ENCODE measurements at places on chromosomes 16 and 17.

DNA sequence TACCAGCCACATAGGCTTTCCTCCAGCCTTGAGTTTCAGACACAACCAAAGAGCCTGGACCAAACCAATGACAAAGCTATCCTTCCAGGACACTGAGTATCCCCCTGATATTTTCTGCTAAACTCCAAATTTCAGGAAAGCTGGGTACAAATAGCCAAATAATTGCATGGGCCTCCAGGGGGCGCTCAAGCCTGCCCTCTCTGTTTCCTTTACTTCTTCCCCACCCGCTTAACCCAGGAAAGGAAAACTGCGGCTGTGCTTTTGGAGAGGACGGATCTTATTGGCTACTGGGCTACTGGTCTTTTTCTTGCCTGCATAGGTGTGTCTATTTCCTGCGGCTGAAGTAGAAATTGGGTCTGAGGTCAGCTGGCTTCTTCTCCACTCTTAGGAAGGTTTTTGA, 30.1 kb downstream of the GNGT2 start:
- DNase-seq = peak; percentile 60

GRCh38 chr16:24753437-24753836, 24.0 kb downstream of the TNRC6A start:
- DNase-seq = no peak

GRCh38 chr16:65098916-65099315, 22.9 kb downstream of the CDH11 start:
- DNase-seq = no peak

DNA sequence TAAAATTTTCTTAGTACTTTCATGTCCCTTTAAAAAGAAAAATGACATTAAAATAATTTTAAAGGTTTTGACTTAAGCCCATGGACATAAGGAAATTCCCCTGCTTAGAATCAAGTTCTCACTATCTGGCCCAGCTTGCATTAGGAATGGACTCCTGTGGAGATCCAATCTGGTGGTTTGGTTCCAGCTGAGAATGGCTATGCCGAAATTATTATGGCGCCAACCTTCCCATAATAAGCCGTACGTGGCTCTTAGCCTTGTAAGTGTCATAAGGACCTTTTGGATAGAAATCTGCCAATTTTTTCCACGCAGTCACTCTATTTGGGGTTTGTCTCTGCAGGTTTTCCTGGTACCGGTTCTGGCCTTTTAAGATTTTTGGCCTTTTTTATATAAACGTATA, 262.1 kb upstream of the MAF start:
- no peak for DNase-seq

- no peak for DNase-seq
Observed at GRCh38 chr16:78209951-78210661, 110.7 kb downstream of the WWOX start.

GRCh38 chr16:6946802-6947201, 385.8 kb upstream of the RBFOX1 start:
- no peak for DNase-seq

GRCh38 chr16:12417030-12417814, 386.5 kb downstream of the CPPED1 start:
- no peak for DNase-seq

DNA sequence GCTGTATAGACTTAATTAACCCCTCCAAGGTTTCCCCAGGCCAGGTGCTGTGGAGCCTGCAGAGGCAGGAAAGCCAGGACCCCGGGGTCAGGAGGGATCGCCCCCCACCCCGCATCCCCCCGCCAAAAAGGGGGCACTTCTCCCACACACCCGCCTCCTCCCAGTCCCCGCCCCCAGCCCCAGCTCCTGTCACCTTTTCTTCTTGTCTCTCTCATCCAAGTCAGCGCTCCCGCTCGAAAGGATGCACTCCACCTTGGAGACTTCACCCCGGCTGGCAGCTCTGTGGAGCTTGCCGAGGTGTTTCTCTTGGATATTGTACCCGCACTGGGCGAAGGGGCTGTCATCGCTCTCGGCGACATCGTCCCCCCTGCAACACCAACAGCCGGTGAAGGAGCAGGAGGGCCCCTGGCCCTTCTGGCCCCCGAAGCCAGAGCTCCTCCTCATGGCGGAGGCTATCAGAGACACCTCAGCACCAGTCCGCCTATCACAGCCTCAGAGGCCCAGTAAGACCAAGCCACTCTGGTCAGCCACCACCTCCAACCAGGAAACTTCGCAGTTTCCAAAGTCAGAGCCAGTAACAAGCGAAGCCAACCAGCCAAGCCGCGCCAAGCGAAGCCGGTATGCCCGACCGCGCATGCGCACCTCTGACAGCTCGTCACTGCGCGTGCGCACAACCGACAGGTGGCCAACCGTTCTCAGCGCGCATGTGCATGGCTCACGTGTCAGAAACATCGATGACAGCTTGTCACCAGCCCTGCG, 52.5 kb downstream of the SHCBP1 start:
- DNase-seq = no peak

DNA sequence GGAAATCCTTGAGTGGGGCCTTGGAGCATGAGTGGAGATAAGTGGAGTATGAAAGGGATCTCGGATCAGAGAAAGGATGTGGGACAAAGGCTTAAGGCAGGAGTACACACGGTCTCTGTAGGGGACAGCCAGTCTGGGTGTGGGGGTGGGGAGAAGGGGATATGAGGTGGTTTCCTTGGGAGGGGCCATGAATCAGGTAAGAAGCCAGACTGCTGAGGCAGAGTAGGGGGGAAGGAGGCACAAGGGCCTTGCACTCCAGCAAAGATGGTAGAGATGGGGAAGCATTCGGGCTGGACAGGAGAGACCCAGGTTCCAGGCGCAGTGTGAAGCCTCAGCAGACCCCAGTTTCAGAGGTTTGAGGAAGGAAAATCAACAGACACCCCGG, 1.6 kb downstream of the HSD11B2 start:
- no peak for DNase-seq

- DNase-seq = no peak
Observed at GRCh38 chr16:49282690-49283375, 1.2 kb upstream of the CBLN1 start.

GRCh38 chr17:7667656-7668406, 17.1 kb downstream of the ATP1B2 start:
- no peak for DNase-seq

- DNase-seq = no peak
Observed at GRCh38 chr17:83032781-83033180, 46.6 kb upstream of the METRNL start.

DNA sequence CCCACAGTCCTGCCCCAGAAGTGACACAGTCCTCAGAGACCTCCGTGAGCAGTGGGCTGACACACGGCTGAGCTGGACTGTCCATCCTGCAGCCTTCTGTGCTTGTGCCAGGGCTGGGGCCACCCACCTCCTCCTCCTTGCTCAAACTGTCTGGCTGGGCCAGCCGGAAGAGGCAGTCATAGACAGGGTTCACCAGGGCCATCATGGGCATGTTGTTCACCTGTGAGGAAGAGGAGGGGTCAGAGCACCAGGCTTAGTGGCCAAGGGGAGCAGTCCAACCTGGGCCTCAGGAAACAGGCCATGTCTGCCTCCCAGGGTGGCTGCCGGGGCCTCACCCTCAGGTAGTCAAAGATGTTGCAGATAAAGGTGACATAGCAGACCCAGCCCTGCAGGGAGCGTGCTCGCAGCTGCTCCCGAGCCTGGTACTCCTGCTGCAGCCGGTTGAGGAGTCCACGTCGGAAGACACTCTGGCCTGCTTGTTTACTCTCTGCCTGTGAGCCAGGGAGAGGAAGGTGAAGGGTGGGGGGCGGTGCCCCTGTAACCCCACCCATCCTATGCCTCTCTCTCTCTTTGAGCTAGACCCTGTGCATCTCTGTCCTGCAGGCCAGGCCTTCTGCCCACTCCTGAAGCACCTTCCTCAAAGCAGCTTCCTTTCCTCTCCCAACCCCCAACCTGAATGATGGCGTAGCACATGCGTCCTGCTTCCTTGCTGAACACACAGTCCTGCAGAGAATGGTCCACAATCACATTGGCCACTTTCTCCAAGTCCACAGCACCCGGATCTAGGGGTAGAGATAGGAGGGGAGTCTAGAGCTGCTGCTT, 3.4 kb downstream of the MIF4GD start:
- no peak for DNase-seq

DNA sequence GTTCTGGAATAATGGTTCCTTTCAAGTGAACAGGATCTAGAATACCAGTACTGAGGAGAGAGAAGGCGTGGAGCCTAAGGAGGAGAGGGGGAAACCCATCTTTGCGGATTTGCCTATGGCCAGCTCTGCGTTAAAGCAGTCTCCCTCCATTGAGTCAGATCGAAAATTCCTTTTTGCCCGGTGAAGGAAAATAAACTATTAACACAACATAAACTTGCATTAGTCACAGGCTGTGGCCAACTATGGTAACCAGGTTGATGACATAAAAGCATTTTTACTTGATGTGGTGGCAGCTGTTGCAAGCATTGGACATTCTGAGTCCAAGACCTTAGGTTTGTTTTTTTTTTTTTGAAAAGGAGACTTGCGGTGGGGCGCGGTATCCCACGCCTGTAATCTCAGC, 8.9 kb downstream of the LDAF1 start:
- no peak for DNase-seq

DNA sequence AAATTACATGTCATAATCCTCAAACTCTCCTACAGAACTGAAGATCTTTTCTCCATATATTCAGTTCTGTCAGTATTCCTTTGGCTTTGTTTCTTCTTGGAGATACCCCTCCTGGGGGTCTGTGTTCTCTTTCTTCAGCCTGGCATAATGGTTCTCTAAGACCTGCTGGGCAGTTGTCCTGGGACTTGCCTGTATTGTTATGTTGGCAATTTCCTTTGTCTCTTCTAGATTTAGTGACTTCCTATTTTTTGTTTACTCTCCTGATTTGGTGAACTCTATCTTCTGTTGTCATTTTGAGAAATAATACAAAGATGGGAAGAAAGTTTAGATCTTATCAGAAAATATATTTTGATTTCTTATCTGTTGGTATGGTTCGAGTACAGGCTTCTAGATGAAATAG, 127.8 kb downstream of the GOSR1 start:
- DNase-seq = no peak

GRCh38 chr17:10756185-10756584, 26.4 kb upstream of the TMEM220 start:
- no peak for DNase-seq

DNA sequence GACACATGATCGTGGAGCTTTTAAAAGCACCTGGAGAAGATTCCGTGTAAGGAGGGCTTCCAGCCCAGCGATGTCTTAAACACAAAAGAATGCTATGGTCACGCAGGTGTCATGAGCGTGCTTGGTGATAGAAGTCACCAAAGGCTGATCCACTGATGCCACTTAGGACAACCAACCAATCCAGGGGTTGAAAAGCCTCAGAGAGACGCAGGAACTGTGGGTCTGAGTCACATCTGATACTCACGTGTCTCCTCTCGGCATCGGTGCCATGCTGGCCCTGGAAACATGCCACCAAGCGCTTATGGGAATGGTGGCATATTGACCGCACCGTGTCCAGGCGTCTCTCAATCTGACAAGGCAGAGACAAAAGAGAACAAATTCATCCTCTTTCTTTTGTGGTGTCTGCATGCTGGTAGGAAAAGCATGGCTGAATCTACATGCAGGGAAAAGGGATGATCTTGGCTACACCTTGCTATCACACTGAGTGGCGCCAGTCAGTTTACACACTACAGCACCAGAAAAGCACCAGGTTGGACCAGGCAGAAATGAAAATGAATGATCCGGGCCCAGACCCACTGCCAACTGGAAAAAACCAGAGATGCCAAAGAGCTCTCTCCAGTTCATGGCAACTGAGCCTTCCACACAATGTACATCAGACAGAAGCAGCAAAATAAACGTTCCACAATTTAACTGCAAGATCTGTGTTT, 38.0 kb downstream of the ARHGAP17 start:
- no peak for DNase-seq

GRCh38 chr16:35146723-35147458, 1687.5 kb downstream of the TP53TG3F start:
- DNase-seq = no peak

- no peak for DNase-seq
Observed at GRCh38 chr17:13503526-13503925, 98.2 kb downstream of the HS3ST3A1 start.

DNA sequence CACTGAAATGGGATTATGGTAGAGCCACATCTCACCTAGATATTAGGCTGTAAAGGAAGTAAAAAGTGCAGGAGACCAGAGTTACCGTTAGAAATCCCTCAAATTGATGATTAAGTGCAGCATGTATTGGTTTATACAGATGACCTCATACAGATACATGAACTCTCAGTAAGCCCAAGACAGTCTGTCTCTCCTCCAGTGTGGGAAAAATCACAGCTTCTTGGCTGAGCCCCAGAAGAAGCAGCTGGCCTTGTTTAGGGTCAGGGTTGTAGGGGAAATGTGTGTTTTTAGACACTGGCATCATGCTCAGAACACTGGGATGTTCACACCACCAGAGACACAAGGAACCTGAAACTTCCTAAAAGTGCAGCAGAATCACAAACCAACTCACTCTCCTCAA, 135.9 kb downstream of the KATNIP start:
- DNase-seq = no peak

- DNase-seq = no peak
Observed at GRCh38 chr17:63573634-63574033, 23.4 kb downstream of the DCAF7 start.

GRCh38 chr16:17018585-17018939, 452.2 kb downstream of the XYLT1 start:
- no peak for DNase-seq

GRCh38 chr16:54930005-54930868, at the start of gene IRX5:
TSS of gene IRX5 (plus strand) at chr16:54930865. CDS start at chr16:54931199, 334 bp downstream.
- no peak for DNase-seq

GRCh38 chr17:27244491-27245223, 49.3 kb upstream of the WSB1 start:
- no peak for DNase-seq

- DNase-seq = no peak
Observed at GRCh38 chr17:7045492-7046126, 1.7 kb upstream of the SLC16A11 start.

- no peak for DNase-seq
Observed at GRCh38 chr17:47810901-47811635, 10.5 kb downstream of the OSBPL7 start.

- DNase-seq = no peak
Observed at GRCh38 chr17:39608142-39608981, 642 bp upstream of the NEUROD2 start.

DNA sequence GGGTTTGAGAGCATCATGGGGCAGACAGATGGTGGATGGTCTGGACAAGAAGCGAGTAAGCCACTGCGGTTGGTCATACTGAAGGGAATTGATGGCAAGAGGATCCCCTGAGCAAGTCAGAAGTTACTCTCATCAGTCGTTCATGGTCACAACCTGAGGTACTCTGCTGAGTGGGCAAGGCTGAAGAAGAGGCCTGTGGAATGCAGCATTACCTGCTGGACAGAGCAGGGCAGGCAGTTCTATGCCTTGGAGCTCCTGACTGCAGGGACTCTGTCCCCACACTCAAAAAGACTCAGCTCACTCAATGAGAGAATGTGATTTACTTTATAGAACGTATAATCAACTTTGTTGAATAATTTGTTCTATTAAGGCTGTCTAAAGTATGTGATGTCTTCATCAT, 28.3 kb downstream of the ALDH3A2 start:
- no peak for DNase-seq

Measured in activated T-cell treated with anti-CD3 and anti-CD28 coated beads for 1 hour (primary cell).